ENCODE measurements at places on chromosomes 7 and 10.

- DNase-seq: no peak
Observed at GRCh38 chr7:70455925-70456324, 676.0 kb upstream of the GALNT17 start.

- DNase-seq: no peak
Observed at GRCh38 chr10:27820637-27821036, 75.0 kb upstream of the MKX start.

GRCh38 chr7:72540106-72540611 is 128.0 kb upstream of the CALN1 start:
- no peak for DNase-seq

DNA sequence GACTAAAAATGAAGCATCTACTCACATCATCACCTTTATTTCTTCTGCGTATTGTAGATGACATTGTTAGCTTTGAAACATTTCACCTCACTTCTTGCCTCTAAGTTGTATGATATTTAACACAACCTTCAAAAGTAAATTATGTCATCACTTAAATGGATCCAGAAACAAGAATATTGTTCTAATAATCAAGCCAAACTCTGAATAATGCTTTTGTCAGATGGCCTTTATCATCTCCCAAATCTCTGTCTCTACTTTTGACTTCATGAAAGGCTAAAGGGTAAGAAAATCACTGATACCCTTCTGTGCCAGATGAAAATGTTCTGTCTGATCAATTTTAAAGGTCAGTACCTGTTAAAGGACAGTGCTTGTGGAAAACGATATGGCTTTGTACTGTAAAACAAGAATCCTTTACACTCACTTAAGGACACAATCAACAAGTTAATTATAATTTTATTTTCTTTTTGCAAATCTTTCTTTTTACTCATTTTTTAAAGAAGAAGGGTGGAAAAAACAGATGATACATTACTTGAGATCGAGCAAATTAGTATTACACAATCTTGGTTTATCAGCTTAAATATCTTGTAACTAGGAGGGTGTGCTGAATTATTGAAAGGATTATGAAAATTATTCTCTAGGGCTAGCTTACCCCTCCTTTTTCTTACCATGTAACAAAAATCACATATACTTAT is 309.4 kb upstream of the IGFBP3 start:
- no peak for DNase-seq

GRCh38 chr7:50156706-50157105 is 63.7 kb upstream of the ZPBP start:
- no peak for DNase-seq

- DNase-seq: no peak
Observed at GRCh38 chr7:55484834-55485233, 87.5 kb downstream of the VOPP1 start.

DNA sequence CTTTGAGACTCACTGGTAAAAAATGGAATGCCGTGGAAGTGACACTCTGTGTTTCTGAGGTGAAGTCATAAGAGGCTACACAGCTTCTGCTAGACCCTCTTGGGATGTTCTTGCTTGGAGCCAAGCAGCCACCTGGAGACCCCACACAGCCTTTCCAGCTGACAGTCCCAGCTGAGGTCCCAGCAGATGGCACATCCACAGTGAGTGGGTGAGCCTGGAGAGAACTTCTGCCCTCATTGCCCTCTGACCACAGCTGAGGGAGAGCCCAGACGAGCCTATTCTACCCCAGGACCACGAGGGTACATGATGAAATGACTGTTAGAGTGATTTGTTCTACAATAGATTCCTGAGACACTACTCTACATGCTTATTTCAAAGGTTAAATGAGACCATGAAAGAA is 44.3 kb downstream of the CXCL12 start:
- no peak for DNase-seq

DNA sequence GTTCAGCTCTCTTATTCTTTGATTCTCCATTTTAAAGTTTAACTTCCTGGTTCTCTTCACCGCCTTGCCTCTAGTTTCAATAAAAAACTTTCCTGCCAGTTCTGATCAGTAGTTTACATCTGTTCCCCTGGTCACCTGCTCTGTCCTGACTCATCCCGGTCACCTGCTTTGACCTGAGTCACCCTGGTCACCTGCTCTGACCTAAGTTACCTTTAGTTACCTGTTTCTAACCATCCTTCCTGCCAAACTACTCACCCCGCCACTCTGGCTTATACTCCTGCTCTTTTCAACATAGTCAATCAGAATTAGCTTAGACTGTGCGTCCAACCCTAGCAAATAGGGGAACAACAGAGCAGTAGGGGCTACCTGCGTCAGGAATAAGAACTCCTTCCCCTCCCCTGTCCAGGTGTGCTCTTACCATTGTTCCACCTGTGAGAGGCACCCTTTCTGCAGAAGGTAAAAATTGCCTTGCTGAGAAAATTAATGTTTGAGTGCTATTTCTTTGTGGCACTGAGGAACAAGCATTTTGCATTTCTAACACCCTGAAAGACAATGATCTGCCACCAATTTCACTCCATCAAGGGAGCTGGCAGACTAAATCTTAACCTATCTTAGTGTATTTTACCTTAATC is 263.6 kb downstream of the DOCK4 start:
- DNase-seq: no peak

DNA sequence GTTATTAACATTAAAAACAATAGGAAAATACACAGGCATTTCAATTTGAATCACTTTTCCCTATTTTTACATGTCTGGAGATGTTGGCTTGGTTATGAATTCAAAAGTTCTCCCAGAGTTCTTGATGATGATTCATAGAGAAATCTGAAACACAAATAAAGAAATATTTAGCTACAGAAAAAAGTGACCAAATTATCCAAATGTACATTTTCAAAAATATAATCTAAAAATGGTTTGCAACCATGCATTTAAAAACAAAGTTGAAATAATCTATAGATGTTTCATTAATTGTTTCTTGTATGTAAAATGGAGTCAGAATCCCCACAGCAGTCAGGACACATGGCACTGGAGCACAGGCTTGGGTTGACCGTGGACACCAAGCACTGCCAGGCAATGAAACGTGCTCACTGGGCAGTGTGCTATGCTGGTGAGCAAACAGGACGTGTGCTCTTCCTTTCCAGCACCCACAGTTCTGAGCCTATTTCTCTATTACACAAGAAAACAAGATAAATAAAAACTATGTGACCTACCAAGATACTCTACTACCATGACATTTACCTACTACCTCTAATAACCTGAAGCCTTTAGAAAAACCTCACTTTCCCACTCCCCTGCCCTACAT is 44.1 kb upstream of the PTPRN2 start:
- no peak for DNase-seq

- DNase-seq: no peak
Observed at GRCh38 chr7:140611641-140612040, 29.0 kb downstream of the DENND2A start.

DNA sequence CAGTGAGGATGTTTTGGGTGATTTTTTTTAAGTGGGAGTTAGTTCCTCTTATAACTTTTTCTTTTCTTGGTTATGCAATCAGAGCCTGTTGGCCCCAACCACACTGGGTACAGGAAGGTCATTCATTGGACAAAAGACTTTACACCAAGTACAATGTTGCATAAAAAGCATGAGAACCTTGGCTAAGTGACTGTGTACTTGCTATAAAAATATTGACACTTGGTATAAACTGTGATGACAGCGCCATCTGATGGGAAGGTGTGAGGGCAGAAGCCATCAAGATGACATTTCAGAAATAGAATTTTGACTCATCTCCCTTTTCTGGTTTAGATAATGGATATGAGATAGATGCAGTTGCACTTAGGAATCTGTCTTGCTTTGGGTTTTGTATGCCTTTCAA is 126.4 kb upstream of the CCDC6 start:
- DNase-seq: no peak

GRCh38 chr7:134129856-134130523 is 2.9 kb downstream of the LRGUK start:
- DNase-seq: no peak

DNA sequence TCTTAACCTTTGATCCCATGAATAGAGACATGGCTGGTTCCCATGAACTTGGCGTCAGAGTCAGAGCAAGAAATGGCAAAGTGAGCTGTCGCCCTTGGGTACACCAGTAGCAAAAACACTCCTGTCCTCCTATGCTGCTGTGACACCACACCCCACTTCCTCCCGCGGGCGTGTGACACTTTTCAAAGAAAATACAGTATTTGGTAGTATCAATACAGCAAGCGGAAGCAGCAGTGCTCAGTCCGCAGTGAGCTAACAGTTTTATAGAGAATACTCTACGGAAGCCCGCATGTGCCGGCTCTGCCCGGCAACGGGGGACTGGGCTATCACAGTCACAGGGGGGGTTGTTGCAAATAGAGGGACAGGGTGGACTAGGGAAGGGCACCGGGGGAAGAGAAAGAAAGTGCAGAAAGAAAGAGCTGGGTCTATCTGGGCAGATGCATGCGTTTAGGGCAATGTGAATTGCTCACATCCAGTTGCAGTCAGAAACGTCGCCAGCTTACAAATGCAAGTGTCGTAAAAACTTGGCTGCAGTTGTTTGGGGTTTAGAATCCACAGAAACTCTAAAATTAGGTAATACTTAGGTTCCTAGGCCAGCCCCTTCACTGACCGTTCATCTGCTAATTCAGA is 49.8 kb downstream of the PRKCQ start:
- DNase-seq: peak; percentile 75

GRCh38 chr10:71766717-71767419 is 6.5 kb downstream of the VSIR start:
- DNase-seq: no peak

DNA sequence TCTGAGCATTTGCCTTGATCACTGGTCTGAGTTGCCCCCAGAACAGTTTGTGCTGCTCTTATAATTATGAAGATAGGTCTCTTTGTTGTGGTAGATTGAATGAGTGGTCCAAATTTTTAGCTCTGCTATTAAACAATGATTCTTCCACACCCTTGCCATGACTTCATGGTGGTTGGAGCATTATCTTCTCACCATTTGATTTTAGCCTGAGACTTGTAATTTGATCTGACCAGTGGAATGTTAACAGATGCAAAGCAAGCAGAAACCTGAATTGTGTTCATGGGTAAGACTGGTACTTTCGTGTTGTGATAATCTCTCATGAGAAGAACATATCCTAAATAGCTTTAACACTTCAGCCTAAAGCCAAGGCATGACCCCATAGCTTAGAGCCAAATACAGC is 139.1 kb downstream of the TFPI2 start:
- no peak for DNase-seq

GRCh38 chr7:109343678-109344077 is 774.0 kb downstream of the DNAJB9 start:
- no peak for DNase-seq

DNA sequence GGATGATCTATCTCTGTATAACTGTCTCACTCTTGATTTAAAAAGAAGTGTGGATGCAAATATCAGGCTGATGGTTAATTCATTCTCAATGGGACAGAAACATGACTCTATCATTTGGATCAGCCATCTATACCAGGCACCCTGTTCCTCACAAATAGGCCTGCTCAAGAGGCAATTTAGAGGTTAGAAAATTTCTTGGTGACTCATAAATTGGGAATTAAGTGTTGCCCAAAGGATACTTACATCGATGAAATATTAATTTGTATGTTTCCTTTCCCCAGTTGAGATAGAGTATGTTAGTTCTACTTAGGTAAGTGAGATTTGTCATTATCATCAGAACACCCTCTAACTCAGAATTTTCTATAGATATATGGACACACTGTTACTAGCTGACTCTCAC is 57.7 kb downstream of the PRSS58 start:
- no peak for DNase-seq

DNA sequence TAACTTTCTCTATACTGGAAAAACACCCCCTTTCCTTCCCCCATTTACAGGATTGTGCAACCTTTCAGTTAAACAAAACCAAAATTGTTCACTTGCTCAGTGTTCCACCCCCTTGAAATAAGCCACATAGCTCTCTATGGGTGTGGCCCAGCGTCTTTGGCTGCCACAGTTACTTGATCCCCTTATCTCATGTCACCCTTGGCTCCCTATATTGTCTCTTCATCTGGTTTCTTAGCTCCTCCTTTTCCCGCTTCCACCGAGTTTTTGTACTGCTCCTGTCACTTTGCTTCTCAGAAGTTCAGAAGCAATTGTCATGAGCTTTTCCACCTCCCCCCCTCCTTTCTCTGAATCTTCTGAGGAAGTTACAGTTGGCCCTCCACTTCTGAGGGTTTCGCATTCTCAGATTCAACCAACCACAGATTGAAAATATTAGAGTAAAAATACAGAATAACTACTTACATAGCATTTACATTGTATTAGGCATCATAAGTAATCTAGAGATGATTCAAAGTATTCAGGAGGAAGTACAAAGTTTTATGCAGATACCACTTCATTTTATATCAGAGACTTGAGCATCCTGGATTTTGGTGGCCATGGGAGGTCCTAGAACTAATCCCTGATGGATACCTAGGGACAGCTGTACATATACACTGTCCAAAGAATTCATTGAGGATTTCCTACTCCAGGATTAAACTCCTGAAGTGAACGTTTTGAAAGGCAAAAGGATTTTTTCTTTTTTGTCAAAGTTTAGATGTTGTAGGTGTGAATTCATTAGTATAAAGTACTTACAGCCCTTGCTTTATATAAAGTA is 60.4 kb downstream of the ADD3 start:
- DNase-seq: no peak

GRCh38 chr7:74454925-74455288 is 1.2 kb downstream of the GTF2IRD1 start:
- DNase-seq: no peak

DNA sequence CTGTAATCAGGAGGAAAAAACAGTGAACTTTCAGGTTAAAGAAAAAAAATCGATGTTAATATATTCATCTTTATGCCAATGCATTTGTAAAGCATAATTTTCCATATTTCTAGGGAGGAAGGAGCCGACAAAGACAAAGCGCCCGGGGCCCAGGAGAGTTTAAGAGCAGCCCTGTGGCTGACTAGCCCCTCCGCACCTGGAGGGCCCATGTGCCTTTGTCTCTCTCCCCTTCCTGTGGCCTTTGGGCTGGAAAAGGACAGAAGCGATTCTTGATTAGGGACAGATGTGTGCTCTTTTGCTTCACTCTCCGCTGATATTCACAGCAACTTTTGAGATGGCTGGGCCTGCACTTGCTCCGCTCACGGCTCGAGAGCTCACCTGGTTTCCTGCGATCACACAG is 23.1 kb downstream of the DDC start:
- no peak for DNase-seq

- no peak for DNase-seq
Observed at GRCh38 chr10:74728225-74728624, 98.2 kb upstream of the KAT6B start.

- no peak for DNase-seq
Observed at GRCh38 chr10:77457266-77457665, 180.3 kb downstream of the KCNMA1 start.

DNA sequence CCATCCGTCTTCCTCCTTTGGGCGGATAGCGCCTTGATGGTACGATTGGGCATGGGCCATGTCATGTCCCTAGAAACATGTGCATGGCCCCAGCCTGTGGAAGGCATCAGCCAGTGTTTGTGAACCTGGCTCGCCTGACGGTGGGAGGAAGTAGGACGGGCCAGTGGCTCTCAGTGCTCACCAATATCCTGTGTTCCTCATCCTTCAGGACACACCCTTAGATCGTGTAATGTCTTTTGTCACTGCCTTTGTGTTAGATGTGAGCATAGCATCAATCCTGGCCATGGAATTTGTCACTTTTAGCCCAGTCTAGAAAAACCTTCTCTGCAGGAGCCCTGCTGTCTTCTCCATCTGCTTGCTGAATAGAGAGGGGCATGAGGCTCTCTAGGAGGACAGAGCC is 77.6 kb downstream of the PFKFB3 start:
- DNase-seq: no peak

GRCh38 chr7:156073366-156074052 is 261.2 kb upstream of the SHH start:
- DNase-seq: no peak

GRCh38 chr7:50272808-50273207 is 31.7 kb upstream of the IKZF1 start:
- DNase-seq: no peak

- DNase-seq: no peak
Observed at GRCh38 chr7:134406431-134406830, 52.5 kb downstream of the AKR1B1 start.

Data from activated effector memory CD4-positive, alpha-beta T cell treated with Interleukin-2 at 50 U/mL for 16 hours (primary cell).